Activated effector memory CD4-positive, alpha-beta T cell treated with Interleukin-2 at 50 U/mL for 16 hours (primary cell): ENCODE measurements at places on chromosomes 4 and X.

DNA sequence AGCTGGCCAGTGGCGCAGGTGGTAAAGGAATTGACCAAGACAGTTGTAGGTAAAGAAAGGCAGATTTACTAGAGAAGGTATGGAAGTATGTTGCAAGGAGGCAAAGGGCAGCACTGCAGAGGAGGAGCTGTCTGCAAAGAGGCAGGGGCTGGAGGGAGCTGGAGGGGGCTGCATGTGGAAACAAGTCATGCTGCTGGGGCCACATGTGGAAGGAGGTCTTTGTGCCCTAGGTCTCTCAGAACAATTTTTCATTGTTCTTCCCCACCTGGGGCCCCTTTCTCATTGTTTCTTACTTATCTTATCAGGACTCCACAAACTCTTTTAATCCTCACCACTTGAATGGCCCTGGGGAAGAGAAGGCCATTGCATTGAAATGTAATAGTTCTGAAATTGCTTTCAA is 144.8 kb upstream of the PLAC1 start:
- DNase-seq = no peak

GRCh38 chr4:80475798-80476197 is 140.3 kb downstream of the CFAP299 start:
- no peak for DNase-seq

DNA sequence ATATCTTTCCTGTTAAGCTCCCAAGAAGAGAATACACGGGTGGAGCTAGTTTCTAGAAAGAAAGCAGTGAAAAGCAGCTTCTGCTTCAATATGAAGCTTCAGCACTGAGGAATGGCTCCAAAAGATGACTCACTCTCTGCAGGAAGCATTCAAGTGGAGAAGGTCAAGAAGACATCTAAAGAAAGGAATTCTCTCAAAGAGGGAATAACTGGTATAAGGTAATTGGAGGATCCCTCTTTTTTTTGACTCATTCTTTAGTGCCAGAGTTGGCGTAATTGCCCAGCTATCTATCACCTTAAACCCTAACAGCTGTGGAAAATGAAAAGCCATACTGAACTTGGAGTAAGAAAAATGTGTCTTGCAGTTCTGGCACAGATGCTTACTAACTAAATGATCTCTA is 3.5 kb downstream of the EDA2R start:
- no peak for DNase-seq

- DNase-seq = no peak
Observed at GRCh38 chrX:42247241-42247640, 323.9 kb upstream of the CASK start.

- DNase-seq = no peak
Observed at GRCh38 chr4:65223601-65224000, 446.7 kb downstream of the EPHA5 start.

GRCh38 chrX:71143508-71143907 is 1.1 kb upstream of the NLGN3 start:
- no peak for DNase-seq

DNA sequence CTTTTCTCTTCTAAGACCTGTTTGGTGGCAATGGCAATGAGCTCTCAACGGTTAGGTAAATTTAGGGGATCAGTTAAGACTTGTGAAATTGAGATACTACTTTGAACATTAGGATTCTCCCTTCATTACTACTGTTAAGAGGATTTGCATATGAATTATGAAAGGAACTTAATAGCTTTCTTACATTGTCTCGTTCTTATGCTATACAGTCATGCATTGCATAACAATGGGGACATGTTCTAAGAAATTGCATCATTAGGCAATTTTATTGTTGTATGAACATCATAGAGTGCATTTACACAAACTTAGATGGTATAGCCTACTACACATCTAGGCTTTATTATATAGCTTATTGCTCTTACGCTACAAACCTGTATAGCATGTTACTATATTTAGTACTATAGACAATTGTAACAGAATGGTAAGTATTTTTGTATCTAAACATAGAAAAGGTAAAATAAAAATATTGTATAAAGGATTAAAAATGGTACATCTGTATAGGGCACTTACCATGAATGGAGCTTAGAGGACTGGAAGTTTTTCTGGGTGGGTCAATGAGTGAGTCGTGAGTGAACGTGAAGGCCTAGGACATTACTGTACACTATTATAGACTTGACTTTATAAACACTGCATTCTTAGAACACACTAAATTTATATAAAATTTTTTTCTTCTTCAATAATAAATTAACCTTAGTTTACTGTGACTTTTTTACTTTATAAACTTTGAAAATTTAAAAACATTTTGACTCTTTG is 62.5 kb downstream of the PAQR3 start:
- DNase-seq = no peak

GRCh38 chr4:83118869-83119268 is 4.3 kb upstream of the PLAC8 start:
- DNase-seq = no peak

DNA sequence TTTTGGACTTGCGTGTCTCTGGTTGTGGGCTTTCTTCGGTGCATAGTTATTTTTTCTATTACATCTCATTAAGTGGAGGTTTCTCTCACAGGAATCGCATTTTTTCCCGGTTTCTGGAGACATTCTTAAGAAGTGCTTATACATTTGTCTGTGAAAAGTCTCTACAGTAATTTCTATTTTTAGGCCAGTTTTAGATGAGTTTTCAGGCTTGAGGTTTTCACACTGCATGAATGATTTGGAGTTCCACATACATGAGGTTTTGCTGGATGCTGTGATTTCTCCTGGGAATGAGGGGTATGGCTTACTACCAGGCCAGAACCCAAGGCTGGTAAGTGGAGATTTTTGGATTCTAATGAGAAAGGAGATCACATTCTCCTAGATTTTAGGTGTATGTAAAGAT is 422.6 kb upstream of the SLIT2 start:
- DNase-seq = no peak

DNA sequence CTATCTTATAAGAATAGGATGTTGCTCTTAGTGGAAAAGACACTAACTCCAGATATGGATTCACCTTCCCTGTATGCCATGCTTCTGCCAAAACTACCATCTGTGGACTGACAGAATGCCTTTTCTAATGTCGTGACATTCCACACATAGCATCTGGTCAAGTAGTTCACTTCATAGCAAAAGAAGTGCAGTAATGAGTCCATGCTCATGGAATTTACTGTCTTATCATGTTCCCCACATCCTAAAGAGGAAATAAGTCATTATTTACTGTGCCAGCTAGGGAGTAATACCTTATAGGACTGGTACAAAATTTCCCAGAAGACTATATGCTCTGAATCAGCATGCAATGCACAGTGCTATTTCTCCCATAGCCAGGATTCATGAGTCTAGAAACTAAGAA is 562.4 kb downstream of the TLL1 start:
- DNase-seq = no peak

DNA sequence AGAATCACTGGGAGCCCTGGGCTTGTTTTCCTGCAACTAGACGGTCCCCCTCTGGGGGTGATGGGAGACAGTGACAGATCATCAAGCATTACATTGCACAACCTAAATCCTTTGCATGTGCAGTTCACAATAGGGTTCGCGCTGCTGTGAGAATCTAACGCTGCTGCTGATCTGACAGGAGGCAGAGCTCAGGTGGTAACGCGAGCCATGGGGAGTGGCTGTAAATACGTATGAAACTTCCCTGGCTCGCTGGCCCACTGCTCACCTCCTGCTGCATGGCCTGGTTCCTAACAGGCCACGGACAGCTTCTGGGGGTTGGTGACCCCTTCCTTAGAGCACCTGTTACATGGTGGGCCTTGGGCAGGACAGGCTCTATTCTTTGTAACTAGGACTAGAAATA is 10.4 kb downstream of the PAQR3 start:
- DNase-seq = no peak

DNA sequence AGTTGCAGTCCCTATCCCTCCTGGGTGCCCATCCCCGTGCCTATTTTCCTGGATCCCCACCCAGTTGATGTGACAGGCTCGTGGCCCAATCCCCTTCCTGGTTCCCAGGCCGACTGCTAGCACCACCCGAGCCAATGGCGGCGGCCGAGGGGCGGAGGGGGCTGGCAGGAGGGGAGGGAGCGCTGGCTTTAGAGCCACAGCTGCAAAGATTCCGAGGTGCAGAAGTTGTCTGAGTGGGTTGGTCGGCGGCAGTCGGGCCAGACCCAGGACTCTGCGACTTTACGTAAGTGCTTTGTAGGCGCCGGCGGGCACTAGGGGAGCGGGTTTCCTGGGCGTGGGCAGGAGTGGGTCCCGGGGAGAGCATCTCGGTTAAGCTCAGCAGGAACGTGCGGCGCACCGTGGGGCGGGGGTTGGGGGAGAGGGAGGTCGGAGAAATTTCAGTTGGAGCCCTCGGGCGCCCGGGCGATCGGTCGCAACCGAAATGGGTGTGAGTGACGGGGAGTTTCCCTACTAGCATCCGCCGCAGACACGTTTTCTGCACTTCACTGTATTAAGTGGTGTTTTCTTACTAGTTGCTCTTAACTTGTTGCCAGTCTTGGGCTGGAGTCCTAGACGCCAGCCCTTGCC is at the start of gene PLS3:
TSS of gene PLS3 (plus strand) at position 197 of the 627 bp plus-strand sequence. CDS start 49,077 bp downstream, outside the sequence.
- DNase-seq = no peak

GRCh38 chrX:130120321-130120731 is 10.0 kb upstream of the ELF4 start:
- no peak for DNase-seq

GRCh38 chr4:74423104-74423503 is 21.8 kb upstream of the AREG start:
- no peak for DNase-seq

- DNase-seq = no peak
Observed at GRCh38 chr4:102546635-102547034, 45.5 kb downstream of the NFKB1 start.

DNA sequence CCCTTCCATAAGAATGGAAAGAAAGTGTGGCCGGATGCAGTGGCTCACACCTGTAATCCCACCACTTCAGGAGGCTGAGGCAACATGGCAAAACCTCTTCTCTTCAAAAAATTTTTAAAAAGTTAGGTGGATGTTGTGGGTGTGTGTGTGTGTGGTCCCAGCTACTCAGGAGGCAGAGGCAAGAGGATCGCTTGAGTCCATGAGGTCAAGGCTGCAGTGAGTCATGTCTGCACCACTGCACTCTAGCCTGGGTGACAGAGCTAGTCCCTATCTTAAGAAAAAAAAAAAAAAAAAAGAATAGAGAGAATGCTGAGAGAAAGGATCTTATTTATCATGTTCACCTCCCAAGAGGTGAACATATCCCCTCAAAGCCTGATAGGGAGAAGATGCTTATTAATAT is 492.1 kb upstream of the SMIM31 start:
- no peak for DNase-seq

GRCh38 chr4:78616046-78616498 is 64.5 kb downstream of the ANXA3 start:
- no peak for DNase-seq

DNA sequence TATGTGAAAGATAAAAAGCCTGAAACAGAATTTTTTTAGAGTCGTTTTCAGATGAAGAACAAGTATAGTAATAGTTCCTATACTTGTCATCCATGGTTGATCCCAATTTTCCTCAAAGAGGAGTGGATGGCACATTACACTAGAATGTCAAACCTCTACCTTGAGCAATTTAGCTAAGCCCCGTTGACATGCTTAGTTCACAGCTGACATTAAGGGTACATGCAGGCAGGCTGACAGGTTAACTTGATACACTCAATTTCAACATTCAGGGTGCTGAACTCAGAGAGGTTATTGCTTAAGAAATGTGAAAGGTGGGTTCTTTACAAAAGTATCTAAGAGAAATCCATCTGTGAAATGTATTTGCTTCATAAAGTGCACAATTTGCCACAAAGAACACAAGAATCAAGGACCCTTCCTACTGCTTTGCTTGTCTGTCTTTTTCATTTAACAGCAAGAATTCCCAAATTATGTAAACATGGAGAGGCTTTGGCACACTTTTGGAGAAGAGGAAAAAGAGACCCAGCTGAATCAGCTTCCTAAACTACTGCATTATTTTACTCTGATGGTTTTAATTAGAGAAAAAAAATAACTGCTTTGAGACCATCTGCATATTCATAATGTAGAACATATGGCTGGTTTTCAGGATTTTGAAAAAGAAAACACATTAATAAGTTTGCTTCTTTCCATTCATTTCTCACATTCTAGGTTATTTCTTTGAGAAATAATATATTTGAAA is 122.5 kb upstream of the DDIT4L start:
- no peak for DNase-seq

DNA sequence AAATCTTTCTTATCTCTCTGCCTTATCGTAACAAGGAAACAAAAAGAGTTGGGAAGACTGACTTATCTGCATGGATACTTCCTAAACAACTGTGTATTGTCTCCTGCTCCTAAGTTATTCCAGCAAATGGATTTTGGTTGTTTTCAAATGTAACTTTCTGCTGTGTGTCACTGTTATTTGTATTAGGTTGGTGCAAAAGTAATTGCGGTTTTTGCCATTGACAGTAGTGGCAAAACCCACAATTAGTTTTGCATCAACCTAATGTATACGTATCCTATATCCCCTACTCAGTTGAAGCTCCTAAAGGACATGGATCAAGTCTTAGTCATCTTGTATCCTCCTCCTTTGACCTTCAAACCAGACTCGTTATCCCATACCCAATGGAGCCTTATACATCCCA is 263.4 kb upstream of the GPR101 start:
- no peak for DNase-seq

- no peak for DNase-seq
Observed at GRCh38 chr4:163701916-163702315, 207.4 kb downstream of the TMA16 start.

GRCh38 chrX:133090236-133090809 is 6.6 kb downstream of the USP26 start:
- no peak for DNase-seq

- DNase-seq = no peak
Observed at GRCh38 chr4:87895964-87896621, 63.3 kb downstream of the MEPE start.

GRCh38 chr4:136463941-136464340 is 1068.4 kb downstream of the PCDH18 start:
- DNase-seq = no peak

GRCh38 chr4:65391814-65392213 is 278.5 kb downstream of the EPHA5 start:
- DNase-seq = no peak
